ENCODE measurements at places on chromosomes 11 and 22.

DNA sequence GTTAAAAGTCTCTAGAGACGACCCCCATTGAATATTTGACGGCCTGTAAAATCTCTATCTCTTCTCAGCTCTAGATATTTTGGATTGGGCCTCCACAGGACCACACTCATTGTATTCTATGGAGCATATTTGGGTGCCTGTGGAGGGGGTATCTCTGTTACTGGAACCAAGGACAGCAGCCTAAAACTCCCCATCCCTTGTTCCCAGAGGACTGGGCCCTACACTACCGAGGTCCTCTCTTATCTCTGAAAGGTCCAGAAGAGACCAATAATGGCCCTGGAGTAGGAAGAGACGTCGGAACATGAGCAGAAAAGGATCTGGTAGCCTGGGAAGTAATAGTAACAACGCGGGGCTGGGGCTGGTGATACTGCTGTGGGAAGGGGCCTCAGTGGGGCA is 542 bp downstream of the HPS4 start:
- no peak for DNase-seq

GRCh38 chr11:112644410-112645131 is 316.6 kb upstream of the NCAM1 start:
- no peak for DNase-seq

GRCh38 chr11:106421676-106422292 is 344.3 kb downstream of the AASDHPPT start:
- DNase-seq, result no peak

- DNase-seq, result peak; percentile 88
Measured at GRCh38 chr22:26502688-26503561, 9.3 kb downstream of the TFIP11 start.

- DNase-seq, result no peak
Measured at GRCh38 chr11:64757549-64758329, 2.0 kb downstream of the PYGM start.

DNA sequence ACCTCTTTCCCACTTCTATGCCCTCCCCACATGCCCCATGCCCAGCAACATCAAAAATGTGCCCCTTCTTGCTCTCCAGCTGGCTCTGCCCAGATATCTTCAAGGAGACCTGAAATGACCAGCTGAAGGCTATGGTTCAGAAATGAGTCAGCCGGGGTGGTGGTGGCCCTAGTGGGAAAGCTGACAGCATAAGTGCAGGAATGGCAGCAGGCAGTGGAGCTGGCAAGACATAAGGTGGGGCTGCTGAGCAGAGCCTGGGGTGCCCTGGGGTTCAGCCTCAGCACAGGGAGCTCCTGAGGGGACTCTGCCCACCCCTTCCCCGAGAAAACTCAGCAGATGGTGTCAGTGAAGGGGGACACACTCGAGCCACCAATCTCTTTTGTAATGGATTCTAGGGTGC is 593.4 kb downstream of the BUD13 start:
- no peak for DNase-seq

- no peak for DNase-seq
Measured at GRCh38 chr11:32870676-32871075, 21.9 kb upstream of the QSER1 start.

GRCh38 chr22:50519151-50519550 is 6.2 kb downstream of the SCO2 start:
- no peak for DNase-seq

DNA sequence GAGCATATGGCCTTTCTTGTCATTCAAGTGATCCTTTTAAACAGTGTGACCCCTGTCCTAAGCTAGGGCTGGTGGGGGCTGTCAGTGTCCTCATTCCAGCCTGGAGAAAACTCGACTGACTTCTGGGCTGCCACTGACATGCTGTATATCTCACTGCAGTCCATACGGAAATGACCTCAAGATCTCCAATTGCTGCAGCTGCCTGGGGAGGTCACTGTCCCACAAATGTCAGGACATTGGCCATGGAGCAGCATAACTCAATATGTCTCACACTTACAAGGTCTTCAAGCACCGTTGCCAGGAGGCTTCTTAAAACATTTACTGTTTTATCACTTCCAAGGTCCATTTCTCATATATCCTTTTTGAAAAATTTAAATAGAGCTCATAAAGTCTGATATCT is 27.8 kb upstream of the CSNK2A3 start:
- no peak for DNase-seq

- DNase-seq, result no peak
Measured at GRCh38 chr11:110948112-110948511, 235.9 kb upstream of the ARHGAP20 start.

GRCh38 chr22:48753381-48753730 is 1074.3 kb downstream of the BRD1 start:
- DNase-seq, result no peak

- DNase-seq, result no peak
Measured at GRCh38 chr11:96292291-96293010, 50.5 kb downstream of the MAML2 start.

GRCh38 chr11:128502726-128503125 is 84.6 kb downstream of the ETS1 start:
- DNase-seq, result no peak

- peak; percentile 68 for DNase-seq
Measured at GRCh38 chr22:42780070-42780540, 59.4 kb upstream of the A4GALT start.

DNA sequence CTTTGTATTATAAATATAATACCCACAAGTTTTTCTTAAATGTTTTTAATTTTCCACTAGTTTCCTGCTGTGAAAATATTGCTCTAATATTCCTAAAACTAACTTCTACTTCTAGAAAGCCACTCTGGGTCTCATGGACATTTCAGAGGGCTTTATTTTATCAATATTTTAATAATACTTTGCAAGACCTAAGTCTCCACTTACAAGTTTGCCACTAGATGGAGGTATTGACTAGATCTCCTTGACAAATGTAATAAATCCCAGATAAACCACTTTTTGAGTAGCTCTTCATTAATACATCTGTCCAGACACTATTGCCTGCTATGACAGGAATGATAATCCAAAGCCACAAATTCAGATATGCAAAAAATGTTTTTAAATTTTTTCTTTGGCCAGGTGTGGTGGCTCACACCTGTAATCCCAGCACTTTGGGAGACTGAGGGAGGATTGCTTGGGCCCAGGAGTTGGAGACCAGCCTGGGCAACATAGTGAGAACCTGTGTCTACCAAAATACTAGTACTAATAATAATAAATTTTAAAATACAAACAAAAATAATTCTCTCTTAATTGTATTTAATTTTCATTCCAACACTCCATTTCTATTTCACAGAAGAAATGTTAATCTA is 3.5 kb upstream of the ACAT1 start:
- DNase-seq, result no peak

GRCh38 chr11:17798253-17798652 is 63.7 kb downstream of the KCNC1 start:
- DNase-seq, result no peak

- DNase-seq, result no peak
Measured at GRCh38 chr22:20191803-20192202, 40.9 kb upstream of the CCDC188 start.

DNA sequence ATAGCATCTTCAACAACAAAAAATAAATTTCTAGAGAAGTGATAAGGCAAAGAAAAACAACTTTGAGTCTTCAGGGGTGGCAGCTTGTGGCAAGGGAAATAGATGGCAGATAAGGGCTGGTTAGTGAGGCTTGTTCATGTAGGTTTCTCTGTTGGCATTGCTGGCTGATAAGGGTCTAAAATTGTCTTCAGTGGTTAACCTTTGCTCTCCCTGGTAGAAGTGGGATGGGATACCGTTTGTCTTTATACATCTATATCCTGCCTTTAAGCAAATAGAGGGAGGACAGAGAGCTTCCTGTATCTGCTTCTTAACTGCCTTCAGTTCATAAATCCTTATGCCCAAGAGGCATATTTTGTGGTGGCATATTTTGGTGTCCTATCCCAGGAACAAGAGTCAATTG is 57.1 kb downstream of the TRAF6 start:
- DNase-seq, result no peak

DNA sequence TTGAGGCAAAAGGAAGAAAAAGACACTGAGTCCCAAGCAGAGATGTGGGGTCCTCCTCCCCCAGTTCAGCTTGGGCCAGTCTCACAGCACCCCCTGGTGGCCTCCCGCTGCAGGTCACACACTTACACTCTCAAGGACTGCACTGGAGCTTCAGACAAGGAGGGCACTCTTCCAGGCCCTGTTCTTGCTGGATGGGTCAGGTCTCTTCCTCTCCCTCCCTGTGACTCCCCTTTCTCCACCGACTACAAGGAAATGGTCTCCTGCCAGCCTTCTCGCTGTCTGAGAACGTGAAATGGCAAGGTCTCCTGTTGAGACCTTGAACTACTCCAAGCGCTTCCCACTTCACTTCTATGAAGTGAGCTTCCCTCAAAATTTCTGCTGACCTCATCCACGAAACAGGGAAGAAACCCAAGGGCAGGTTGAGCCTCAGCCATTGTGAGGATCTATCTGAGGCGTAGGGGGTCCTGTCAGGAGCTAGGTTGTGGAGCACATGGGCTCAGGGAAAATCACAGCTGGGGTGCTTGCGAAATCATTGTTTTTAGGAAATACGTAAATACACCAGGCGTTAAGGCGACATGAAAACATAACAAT is 11.2 kb upstream of the IGLL1 start:
- DNase-seq, result peak; percentile 51

DNA sequence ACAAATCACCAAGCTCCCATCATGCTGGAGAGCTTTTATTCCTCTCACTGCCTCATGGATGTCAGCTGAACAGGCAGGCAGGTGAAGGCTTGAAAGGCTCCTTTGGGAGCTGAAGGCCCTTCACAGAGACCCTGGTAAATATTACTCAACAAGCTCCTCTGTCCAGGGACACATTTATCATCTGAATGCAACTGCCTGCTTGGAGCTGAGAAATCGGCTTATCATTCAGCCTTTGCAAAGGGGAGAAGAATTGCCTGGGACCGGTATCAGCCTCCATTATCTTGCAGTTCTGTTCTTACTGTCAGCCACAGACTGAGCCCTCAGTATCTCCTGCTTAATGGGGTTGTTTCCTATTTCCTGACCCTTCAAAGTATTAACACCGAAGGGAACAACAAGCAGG is 113.8 kb upstream of the PITPNB start:
- no peak for DNase-seq

DNA sequence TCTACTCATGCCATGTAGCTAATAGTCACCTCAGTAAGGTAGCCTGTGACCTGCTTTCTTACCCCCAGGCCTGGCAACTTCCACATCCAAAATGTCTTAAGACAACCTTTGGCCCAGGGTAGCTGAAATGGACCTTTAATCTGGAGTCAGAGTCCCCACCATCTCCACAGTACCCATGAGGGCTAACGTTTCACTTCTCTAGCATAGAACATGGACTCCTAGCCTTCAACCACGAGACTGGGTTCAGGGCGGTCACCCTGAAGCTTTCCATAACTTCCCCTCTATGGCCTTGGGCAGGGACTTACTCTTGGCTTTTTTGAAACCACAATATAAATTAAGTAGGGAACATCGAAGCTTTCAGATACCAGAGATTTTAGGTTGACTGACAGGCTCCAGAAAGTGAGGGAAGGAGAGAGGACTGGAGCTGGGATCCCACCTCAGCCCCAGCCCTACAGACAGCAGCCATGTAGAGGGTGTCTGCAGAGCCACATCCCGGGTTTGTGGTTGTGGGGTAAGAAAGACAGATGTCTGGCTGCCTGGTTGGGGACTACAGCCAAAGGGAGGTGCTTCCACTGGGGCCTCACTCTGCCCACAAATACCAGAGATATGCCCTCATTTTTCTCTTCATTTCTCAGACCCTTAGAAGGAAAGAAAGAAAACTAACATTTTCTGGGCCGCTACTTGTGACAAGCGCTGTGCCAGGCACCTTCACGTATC is 2.6 kb downstream of the TBC1D10A start:
- no peak for DNase-seq

- no peak for DNase-seq
Measured at GRCh38 chr22:46065691-46066454, 84.5 kb upstream of the PPARA start.

GRCh38 chr11:116148056-116148455 is 624.7 kb downstream of the BUD13 start:
- no peak for DNase-seq

- DNase-seq, result peak; percentile 52
Measured at GRCh38 chr11:102318469-102318868, 1.2 kb downstream of the BIRC3 start.

- DNase-seq, result peak; percentile 27
Measured at GRCh38 chr11:72831521-72832300, 17.5 kb downstream of the ATG16L2 start.

All from T-helper 1 cell (primary cell).